ENCODE measurements at places on chromosomes 13 and 19.

- no peak for DNase-seq
Observed at GRCh38 chr13:99018418-99019180, 40.7 kb upstream of the DOCK9 start.

GRCh38 chr19:1591421-1592023 is 1.1 kb downstream of the MBD3 start:
- no peak for DNase-seq

DNA sequence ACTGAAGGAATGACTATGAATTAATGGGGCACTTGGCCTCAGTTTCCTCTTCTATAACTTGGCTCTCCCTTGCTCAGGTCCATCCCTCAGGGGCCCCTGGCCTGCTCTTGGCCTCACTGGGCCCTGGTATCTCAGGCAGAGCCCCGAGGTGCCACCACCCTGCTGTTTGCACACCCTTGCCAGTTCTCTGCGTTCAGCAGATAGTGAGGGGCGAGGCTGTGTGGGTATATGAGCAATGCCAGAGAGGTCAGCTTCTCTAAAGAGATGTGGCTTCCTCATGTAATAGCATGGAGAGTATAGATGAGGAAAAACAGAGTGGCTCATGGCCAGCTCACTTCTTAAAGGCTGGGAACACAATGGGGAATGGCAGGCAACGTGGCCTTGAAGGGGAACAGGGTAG is 76.1 kb downstream of the CYSLTR2 start:
- no peak for DNase-seq

DNA sequence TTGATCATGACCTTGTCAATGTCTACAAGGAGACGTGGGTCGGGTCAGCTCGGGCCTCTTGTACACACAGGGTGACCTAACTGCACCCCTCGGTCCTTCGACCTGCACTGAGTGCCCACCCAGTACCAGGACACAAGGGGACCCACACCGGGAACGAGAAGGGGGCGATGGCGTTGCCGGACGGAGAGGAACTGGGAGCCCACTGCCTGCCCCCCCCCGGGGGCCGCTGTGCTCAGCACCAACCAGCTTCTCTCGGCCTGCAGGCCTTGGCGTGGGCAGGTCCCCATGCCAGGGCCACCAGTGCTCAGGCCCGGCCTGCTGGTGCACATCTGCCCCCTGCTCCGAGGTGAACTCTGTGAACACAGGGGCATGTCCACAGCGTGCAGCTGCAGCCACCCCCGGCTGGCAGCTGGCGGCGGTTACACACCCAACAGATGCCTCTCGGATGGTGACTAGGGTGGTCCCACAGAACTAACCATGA is 14.1 kb downstream of the CFD start:
- no peak for DNase-seq

DNA sequence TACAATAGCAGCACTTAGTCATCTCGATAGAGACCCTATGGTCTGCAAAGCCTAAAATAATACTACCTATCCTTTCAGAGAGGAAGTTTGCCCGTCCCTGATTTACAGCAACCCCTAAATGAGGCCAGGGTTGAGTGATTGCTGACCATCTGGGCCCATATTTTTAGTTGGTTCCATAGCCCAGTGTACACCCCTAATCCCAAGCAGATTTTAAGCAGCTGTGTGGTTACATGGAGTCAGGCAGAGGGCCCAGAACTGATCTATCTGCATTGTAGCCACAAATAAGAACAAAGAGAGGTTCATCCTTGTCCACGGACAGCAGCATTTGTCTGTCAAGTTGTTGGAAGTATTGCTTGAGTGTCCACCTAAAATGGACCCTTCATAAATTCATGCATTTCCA is 148.2 kb downstream of the DCT start:
- DNase-seq: no peak

DNA sequence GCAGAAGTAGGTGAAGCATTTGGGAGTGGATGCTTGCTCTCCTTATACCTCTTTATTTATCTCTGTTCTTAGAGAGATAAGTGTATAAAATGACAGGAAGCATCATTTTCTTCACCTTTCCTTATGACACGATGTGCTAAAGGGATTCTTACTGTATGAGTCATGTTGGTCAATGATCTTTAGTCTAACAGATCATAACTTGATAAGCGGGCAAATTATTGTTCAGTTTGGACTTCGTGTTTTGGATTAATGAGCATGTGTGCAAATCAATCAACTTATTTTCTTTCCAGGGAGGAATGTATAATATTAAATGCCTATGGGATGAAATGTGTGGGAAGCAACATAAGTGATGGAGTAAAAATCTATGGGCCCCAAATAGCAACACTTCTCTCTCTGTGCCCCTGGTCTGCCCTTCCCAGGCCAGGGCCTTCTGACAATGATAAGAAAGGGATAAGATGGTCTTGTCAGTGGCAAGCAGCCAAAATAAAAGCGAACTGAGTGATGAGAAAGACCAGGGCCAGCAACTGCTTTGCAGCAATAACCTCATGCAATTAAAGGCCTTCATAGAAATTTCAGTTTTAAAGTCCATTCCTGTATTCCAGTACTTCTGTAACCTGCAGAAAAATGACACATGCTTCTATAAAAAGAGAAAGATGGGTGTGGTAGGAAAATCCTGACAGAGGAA is 61.4 kb downstream of the SLC10A2 start:
- no peak for DNase-seq

DNA sequence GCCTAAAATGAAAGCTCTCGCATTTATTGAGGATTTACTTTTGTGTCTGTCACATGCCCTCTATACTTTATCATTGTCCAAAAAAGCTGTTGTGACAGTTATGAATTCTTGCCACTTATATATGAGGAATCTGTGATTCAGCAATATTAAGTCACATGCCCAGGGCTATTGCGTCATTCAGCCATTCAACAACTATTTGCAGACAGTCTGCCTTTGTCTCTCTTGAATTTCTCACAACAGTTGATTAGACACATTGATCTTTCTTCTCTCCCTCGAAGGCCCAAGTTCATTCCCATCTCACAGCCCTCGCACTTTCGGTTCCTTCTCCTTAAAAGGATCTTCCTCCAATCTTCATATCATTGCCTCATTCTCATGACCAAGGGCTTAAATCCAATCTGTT is 342.6 kb downstream of the MZT1 start:
- DNase-seq: no peak

GRCh38 chr19:3710265-3710812 is 2.2 kb downstream of the TJP3 start:
- no peak for DNase-seq

GRCh38 chr13:50613356-50613831 is 230.1 kb downstream of the DLEU7 start:
- DNase-seq: no peak

- no peak for DNase-seq
Observed at GRCh38 chr13:110590577-110590976, 24.8 kb upstream of the NAXD start.

DNA sequence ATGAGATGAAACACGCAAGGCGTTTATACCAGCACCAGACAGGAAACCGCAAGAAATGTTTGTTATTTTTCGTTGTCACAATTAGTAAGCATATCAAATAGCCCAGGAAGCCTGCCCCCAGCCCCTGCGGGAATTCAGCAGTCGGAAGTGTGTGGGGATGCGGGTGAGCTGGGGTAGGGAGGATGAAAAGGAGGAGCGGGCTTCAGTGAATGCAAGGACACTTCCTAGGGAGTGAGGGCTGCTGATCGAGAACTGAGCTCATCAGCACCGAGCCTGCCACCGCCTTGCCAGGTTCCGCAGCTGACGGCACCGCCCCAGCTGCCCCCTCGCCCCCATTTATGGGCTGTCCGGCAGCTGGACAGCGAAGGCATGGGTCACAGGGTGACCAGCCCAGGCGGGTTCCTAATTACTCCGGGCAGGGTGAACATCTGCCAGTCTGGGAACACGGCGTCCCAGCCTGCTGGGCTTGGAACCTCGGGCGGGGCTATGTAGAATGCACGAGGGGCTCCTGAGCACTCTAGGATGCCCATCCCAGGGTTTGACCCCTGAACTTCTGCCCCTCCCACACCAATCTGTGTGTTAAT is 1.6 kb upstream of the BEST2 start:
- DNase-seq: no peak

GRCh38 chr13:95624020-95624419 is 20.5 kb downstream of the DZIP1 start:
- DNase-seq: no peak

- no peak for DNase-seq
Observed at GRCh38 chr13:105084931-105085330, 1450.5 kb downstream of the EFNB2 start.

GRCh38 chr13:101185606-101186005 is 230.7 kb downstream of the NALCN start:
- no peak for DNase-seq

GRCh38 chr13:110278859-110279258 is 28.1 kb downstream of the COL4A1 start:
- DNase-seq: no peak

DNA sequence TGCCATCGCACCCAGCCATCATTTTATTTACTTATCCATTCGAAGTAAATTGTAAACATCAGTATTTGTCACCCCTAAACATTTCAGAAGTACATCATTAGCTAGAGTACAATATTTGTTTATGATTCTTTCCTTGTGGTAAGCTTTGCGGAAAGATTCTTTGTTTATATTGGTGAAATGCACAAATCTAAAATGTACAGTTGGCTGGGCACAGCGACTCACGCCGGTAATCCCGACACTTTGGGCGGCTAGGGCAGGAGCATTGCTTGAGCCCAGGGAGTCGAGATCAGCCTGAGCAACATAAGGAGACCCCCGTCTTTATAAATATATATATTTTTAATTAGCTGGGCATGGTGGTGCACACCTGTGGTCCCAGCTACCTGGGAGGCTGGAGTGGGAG is 10.1 kb downstream of the LGALS7B start:
- no peak for DNase-seq

DNA sequence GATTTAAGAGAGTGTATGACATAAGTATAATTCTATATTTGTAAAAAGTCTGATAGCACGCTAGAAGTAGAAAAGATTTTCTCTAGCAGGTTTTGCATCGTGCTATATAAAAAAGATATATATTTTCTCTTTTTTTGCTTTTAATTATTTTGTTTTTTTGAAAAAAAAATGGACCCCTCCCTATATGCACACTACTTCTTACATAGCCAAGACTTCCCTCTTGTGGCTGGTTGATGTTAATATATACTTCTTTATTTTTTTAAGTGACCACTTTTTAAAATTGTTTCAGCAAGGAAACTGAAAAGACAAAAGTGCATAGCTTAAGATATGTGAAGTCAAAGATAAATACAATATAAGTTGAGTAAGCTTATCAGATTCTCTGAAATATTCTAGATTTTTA is 1202.8 kb downstream of the DIAPH3 start:
- no peak for DNase-seq

DNA sequence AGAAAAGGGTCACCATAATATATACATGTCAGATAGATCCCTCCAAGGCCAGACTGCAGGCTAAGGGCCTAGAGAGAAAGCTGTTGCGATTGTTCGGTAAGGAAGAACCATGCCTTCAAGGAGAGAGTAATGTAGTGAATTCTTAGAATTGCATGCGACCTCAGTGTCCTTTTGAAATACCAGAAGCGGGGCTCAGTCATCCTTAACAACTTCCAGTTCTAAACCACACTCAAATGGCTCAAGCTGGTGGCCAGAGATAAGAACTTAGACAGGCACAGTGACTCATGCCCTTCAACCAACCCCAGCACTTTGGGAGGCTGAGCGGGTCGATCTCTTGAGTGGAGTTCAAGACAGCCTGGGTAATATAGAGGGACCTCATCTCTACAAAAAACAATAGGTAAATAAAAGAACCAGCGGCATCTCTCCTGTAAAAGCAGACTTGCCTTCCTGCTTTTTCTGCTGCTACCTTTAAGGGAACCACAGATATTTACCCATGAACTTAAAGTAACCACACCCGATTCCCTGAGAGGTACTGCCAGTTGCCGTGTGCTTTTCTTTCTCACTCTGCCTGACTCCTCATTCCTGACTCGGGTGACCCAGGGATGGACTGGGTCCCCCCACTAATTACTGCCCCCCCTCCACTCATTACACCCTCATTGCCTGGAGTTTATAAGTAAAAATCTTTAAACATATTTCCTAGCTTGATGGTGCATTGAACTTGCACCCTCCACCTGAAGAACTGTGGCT is 15.4 kb upstream of the SIGLEC6 start:
- DNase-seq: no peak

GRCh38 chr19:45518469-45518826 is 11.2 kb downstream of the VASP start:
- DNase-seq: no peak

GRCh38 chr19:45008552-45008951 is 7.3 kb downstream of the RELB start:
- no peak for DNase-seq

DNA sequence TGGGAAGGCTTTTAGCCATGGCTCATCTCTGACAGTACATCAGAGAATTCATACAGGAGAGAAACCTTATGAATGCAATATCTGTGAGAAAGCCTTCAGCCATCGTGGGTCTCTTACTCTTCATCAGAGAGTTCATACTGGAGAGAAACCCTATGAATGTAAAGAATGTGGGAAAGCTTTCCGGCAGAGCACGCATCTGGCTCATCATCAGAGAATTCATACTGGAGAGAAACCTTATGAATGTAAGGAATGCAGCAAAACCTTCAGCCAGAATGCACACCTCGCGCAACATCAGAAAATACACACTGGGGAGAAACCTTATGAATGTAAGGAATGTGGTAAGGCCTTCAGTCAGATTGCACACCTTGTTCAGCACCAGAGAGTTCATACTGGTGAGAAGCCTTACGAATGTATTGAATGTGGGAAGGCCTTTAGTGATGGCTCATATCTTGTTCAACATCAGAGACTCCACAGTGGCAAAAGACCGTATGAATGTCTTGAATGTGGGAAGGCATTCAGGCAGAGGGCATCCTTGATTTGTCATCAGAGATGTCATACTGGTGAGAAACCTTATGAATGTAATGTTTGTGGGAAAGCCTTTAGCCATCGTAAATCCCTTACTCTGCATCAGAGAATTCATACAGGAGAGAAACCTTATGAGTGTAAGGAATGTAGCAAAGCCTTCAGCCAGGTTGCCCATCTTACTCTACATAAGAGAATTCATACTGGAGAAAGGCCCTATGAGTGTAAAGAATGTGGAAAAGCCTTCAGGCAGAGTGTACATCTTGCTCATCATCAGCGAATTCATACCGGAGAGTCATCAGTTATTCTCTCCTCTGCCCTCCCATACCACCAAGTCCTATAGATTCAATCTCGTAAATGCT is 10.7 kb downstream of the ZNF470 start:
- no peak for DNase-seq

DNA sequence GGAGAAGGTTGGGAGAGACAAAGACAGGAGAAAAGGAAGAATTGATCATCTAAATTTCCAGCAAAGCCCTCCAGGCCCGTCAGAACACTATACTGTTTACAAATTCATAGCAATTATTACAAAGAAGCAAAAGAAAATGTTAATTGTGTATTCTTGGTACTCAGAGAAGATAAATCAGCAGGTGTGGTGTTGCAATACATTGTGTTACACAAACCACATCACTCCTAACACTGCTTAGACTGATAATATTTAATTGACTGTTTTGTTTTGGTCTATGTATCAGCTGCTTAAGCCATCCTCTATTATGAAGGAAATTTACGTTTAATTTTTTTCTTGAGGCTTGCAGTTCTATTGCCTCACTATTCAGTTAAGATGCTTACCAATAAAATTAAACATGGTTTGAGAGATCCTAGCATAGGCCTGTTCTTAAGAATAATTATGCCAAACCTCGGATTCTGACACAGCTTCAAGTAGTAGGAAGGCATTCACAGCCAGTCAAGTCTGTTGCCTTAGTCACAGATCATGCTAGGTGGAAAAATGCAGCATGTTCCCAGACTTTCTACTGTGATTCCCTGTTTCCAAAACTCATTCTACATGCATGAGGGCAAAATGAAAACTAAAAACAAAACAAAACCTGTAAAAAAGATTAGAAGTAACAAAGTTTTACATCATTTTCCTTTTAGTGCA is 129.2 kb downstream of the TBC1D4 start:
- DNase-seq: no peak
